ENCODE measurements at places on chromosomes 11 and 22.

- DNase-seq = peak; percentile 50
Measured at GRCh38 chr11:32960553-32961164, 55.0 kb upstream of the DEPDC7 start.

DNA sequence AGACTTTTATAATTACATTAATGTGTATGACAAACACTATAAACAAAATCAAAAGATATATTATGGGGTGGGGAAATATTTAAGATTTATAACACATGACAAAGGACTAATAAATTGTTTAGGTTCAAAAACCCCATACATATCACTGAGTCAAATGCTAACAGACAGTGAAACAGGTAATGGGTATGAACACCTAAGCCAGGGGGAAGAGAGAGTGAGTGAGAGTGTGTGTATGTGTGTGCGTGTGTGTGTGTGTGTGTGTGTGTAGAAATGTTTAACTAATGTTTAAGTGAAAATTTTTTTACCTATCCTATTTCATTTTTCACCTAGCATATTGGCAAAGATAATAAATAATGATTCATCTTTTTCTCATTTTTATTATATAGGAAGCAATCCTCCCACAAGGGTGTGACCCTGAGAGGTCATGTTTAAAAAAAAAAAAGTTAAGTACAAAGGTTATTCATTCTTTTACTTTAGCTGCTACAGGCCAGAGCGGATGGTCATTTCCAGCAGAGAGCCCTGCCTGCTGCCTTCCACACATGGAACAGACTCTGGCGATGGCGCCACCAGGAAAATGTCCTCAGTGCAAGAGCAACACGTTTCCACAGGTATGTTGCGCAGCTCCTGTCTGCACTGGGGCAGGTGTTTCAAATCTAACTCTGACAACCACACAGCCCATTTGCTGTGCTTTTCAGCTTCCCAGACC lies 72.9 kb downstream of the PISD start:
- DNase-seq = no peak

DNA sequence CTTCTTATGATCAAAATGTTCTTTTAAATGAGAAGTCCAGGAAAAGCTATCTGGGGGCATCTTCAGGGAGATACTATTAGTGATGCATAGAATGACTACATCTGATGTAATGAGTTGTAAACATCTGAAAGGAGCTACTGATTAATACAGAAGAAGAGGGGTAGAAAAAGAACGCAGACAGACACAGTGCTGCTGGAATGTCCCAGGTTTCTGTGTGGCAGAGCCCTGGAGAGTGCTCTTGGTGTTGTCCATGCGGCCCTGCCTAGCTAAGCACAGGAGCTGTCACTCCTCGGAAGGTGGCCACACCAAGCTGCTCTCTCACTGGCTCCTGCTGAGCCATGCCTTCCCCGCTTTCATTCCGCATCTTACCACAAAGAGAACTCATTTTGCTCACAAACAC lies 768.8 kb downstream of the OPCML start:
- no peak for DNase-seq

DNA sequence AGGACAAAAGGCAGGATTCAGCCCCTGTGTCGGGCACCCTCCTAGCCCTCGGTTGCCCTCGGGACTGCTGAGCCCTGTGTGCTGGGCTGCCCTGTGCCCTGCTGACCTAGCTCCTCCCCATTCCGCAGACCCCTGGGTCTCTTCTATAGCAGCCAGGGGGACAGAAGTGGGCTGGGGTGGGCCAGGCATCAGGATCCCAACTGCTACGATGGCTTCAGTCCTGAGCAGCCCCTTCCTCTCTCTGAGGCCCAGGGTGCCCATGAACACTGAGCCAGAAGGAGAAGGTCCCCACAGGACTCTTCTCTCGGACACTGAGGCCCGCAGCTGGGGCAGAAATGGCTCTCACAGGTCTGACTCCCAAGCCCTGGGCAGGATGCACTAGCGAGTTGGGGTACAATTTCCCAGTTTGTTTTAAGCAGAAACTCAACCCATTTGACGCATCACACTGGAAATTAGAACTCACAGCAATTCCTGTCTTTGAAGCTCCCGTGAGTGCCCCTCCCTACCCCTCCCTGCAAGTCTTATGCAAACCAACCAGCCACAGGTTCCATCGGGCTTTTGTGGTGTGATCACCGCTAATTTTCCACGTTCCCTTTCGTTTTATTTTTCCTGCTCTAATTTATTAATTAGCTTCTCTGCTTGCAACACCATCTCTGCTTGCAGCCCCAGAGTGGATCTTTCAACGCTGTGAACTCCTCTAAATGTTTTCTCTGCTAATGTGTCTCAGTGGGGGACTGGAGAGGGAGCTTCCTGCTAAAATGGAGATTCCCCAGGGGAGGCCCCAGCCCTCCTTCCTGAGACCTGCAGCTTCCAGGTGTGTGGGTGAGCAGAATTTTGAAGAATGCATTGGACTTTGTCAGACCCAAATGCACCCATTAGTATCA lies 56.7 kb downstream of the PHF21B start:
- no peak for DNase-seq

DNA sequence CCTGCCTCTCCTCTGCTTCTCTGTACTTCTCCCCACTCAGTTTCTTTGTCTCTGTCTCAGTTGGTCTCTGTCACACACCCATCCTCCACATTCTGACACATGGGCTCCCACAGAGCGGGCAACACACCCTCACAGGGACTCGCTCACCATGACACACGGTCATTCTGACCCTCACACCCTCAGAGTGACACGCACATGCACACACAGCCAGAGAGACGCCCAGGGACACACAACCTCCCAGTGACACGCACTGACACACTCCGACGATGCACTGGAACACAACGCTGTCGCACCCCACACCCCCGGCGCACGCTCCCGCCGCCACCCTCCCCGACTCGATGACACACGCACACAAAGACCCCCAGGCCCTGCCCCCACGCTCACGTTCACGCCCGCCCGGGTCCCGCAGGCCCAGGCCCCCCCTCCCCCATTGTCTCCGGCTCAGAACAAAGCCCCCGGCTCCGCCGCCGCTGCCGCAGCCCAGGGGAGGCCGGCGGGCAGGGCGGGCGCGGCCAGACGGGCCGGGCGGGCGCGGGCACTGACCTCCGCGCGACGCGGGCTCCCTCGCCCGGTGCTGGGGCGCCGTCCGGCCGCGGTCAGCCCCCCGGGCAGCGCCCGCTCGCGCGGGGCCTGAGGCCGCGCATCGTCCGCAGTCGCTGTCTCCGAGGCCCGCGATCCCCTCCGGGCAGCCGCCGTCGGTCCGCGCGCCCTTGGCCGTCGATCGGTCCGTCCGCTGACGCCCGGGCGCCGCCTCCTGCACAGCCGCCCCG lies 404 bp downstream of the DCHS1 start:
- peak; percentile 67 for DNase-seq
